Thoracic aorta (tissue), 2 donors: ENCODE measurements at places on chromosomes 2 and 18.

GRCh38 chr18:37429791-37430190, 135.8 kb downstream of the CELF4 start:
- DNase-seq: no peak

DNA sequence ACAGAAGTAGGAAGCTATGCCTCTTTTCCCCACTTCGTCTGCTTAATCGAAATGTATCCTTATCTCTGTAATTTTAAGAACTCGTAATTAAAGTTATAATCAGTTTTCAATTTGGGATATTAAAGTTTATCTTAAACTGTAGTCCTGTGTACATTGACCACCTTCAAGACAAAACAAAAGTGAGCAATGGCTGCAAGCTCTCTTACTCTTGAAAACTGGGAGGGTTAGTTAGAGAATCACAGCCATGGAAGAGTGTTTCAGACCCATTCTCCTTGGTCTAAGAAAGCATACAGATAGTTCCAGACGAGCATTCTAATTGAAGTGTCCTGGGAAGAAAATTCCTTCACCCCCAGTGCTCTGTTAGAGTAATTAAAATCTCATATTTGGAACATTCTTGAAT, 2.0 kb downstream of the KCMF1 start:
- DNase-seq: no peak

DNA sequence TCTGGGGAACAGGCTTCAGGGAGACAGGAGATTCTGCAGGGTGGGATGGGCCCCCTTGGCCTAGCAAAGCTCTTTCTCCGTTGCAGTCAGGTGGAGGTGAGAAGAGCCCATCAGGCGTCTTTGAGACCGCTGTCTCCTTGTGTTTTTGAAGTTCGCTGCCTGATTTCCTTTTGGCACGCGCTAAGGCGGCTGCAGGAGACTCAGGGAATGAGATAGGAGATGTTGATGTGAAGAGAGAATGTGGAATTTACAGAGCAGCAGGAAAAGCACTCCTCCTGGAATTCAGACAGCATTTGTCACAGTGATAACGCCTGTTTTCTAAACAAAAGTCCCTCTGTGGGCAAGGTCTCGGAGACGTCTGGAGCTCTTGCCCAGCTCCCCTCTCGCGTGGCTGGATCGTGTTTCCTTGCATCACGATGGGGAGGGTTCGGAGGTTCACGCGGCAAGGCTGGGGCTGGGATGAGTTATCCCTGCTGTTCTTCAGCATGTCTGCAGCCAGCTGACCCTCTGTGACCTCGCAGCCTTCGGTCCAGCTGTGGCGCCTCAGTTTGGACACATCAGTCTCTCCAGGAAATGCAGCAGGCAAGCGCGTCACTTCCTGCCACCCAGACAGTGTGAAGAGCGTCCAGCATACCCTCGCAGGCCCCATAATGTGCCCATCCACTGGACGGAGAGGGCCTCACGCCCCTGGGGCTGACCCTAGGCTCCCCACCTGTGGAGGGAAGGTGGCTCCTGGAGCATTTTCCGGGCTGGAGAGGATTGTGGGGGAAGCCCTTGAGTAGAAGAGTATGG, 30.2 kb downstream of the GLI2 start:
- DNase-seq: peak; percentile 36

GRCh38 chr2:146239392-146240135, 1605.3 kb upstream of the ACVR2A start:
- DNase-seq: no peak
